ENCODE measurements at places on chromosomes 5 and 9. TPM values are rescaled to one million over a fixed set of nuclear protein-coding genes. Genes with fewer than 3 reads are reported as not detected.

DNA sequence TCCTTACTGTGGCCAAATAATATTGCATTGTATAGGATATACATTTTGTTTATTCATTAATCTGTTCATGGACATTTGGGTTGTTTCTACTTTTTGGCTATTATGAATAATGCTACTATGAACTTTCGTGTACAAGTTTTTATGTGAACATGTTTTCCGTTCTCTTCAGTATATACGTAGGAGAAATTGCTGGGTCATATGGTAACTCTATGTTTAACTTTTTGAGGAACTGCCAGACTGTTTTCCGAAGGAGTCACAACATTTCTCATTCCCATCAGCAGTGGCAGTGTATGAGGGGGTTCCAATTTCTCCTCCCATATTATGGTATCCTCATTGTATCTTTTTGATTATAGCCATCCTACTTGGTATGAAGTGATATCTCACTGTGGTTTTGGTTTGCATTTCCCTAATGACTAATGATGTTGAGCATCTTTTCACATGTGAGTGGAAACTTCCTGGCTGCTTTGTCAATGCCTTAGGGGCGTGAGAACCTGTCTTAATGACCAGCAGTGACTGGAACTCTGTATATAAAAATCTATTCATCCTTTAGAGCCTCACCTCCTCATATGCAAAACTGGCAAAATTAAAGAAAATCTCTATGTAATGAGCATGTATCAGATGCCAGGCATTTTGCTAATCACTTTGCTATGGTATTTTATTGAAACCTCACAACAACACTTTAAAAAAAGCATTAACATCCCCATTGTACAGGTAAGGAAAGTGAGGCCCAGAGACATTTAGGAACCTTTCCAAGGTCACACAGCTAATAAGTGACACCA, 47.8 kb upstream of the TGFBR1 start:
- H3K4me3 ChIP-seq = no peak overlapping the region
- no peaks in the 10 kb centered on the region for H3K36me3 ChIP-seq
- H3K27ac ChIP-seq = no peak overlapping the region

- DNase-seq = no peak
- no peak overlapping the region for H3K27ac ChIP-seq
- H3K4me3 ChIP-seq = no peak overlapping the region
These were observed 85.5 kb downstream of the DCP2 start for GRCh38 chr5:113061846-113062780.

- DNase-seq = no peak
- H3K27ac ChIP-seq = no peak overlapping the region
- H3K4me1 ChIP-seq = no peaks in the 10 kb centered on the region
These were observed 39.7 kb downstream of the ADGRV1 start for GRCh38 chr5:90598293-90598692.

- no peak overlapping the region for H3K27ac ChIP-seq
- no peaks in the 10 kb centered on the region for H3K36me3 ChIP-seq
- H3K4me3 ChIP-seq = no peak overlapping the region
- no peak for DNase-seq
- H3K4me1 ChIP-seq = peaks cover 16% of the 10 kb centered on the region
These were observed 82.6 kb upstream of the EQTN start for GRCh38 chr9:27379311-27380251.

GHR gene
- total RNA-seq = 16.7 TPM

UBE2D2 gene
- total RNA-seq = 57.5 TPM

All from vagina (tissue), 2 donors.